ENCODE measurements at places on chromosomes 6 and 20. TPM values are rescaled to one million over a fixed set of nuclear protein-coding genes. Genes with fewer than 3 reads are reported as not detected.

DNA sequence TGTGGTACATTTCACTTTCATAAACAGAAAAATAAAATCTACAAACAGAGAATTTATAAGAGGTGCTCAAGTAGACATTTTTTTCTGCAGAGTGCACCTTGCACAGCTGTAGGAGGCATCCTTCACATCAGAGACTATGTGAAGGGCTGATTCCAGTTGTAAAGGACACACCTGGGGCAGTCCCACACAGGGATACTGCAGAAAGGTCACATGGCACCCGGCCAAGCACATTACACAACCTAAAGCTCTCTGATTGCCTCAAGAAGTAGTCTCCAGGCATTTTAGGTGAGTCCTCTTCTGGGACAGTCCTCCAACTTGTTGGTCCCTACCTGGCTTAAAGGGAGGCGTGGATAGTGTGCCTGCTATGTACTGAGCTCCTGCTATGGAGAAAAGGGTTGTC lies 502.9 kb upstream of the NOX3 start:
- DNase-seq: no peak

Gene TCP11
- not detected for total RNA-seq

DNA sequence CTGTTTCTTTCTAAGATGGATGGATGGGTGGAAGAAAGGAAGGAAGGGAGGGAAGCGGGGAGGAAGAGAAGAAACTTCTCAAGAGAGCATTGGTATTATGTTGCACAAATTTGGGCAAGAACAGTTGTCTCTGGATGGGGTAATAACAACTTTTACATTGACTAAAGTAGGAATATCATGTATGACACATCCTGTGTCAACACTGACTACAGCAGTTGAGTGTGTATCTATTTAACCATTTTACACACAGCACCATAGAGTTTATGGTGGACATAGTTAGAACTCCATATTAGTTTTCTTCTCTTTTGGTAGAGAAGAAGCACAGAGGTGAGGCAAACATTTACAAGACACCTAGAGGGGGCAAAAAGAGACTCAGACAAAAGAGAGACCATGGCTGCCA lies 44.2 kb upstream of the RNF146 start:
- no peak for DNase-seq

DNA sequence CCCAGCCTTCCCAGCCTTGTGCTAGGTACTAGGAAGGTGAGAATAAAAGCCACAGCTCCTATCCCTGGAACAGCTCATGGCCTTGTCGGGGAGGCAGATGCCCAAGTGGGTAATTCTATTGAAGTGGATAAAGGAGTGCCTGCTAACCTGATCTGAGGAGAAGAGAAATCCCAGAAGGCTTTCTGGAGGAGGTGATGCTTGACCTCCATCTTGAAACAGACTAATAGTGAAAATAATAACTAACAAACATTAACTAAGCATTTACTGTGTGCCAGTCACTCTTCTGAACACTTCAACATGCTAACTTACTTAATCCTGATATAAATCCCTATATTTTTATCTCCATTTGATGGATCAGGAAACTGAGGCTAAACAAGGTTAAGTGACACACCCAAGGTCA lies 493.2 kb upstream of the CHD6 start:
- DNase-seq: no peak

Gene PRDM13
- total RNA-seq: not detected

GRCh38 chr6:12232821-12233220 lies 57.3 kb upstream of the EDN1 start:
- no peak for DNase-seq

Gene TFAP2C
- not detected for total RNA-seq

Data from HepG2 (cell line).